ENCODE measurements at places on chromosomes 1 and 21.

DNA sequence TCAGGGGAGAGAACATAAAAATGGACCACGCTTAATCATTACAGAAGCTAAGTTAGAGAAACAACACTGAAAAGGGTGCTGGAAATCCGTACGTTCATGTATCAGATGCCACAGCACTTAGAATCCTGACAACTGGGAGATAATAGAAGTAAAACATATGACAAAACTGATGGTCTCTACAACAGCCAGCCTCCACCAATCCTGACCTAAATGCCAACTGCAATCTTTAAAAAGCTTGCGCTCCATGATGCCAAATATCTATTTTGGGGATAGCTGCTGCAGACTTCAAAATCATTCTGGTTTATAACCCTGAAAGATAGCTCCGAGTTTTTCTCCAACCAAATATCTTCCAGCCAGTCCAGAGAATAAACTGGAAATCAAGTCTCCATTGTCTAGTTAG lies 178.3 kb downstream of the RERE start:
- no peak for DNase-seq

DNA sequence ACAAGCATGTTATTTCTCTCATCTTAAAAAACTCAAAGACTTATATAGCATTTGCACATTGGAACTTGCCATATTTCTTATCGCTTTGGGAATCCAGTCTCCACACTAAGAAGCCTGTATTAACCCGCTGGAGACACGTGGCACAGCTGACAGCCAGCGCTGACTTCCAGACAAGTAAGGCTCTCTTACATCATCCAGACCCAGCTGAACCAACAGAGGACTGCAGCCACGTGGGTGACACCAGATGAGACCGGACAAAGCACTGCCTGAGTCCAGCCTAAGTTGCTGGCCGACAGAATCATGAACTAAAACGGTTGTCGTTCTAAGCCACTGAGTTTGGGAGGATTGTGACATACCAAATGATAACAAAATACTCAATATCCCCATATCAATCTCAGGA lies 6.3 kb upstream of the CD247 start:
- no peak for DNase-seq

DNA sequence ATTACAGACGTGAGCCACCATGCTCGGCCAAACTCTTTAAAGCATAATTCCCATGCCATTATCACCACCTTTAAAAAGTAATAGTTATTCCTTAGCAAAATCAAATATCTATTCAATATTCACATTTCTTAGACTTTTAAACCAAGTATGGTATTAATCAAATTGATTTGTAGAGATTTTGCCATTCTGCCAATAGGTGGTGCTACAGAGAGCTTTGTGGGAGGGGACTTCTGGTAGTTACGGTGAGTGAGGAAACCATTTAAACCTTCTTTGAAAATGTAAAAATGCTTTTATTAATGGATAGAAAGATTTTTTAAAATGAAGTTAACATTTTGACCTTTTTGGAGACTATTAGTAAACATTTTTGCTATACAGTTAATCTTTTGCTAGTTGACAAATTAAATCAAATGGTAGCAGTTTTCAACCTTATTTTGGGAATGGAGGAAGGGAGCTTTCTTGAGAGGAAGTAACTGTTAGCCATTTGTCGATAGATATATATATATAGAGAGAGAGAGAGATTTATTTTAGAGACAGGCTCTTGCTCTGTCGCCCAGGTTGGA lies 19.3 kb downstream of the IARS2 start:
- no peak for DNase-seq

DNA sequence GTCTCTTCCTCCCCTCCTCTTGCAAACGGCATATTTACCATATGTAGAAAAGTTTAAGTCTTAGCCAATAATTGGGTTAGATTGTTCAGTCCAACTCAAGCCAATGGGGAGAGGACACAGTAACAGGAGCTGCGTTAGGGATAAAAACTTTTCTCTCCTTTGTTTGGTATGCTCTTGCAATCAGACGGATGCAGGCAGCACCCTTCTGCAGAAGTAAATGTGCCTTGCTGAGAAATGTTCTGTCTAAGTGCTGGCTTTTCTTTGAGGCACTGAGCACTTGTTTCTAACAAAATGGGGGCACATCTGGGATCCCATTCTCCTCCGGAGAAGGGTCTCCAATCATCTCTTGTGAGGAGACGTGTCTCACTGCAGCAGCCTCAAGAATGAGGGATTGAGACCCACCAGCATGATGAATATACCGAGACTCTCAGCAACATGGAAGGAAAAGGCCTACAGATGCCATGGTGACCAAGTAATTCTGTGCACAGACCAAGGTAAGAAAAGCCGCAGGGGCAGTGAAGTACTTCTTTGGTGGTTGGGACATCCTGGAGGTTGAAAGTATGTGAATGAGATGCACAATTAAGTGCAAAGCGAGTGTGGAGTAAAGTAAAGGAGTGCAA lies 20.7 kb upstream of the GNG4 start:
- DNase-seq, result no peak

- no peak for DNase-seq
Measured at GRCh38 chr1:26280333-26281042, 602 bp downstream of the SH3BGRL3 start.

GRCh38 chr1:227557962-227558725 lies 5.2 kb upstream of the ZNF678 start:
- DNase-seq, result no peak
